ENCODE measurements at places on chromosomes 16 and 17.

DNA sequence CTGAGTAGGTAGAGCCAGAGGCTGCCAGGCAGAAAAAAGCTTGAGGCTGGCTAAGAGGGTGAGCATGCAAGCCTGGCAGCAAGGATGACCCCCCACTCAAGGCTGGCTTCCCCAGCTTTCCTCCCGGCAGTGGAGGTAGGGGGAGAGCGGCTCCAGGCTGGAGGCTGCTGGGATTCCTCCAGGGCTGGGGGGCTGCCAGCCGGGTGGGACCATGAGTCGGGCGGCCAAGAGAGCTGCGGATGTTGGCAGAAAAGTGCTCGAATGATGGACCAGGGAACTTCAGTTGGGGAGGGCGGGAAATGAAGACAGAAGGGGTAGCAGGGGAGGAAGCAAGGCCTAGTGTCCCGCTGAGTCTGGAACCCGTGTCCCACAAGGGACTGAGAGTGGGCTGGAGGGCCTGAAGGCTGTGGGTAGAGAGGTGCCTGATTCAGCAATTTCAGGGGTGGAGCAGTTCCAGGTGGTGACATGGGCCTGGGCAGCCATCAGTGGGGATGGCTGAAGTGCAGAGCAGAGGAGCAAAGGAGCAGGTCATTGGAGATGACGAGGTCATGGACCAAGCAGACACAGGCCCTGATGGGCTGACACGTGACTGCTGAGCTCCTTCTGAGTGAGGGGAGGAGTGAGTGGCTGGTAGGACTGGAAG lies 20.3 kb downstream of the HSD11B2 start:
- DNase-seq: no peak

DNA sequence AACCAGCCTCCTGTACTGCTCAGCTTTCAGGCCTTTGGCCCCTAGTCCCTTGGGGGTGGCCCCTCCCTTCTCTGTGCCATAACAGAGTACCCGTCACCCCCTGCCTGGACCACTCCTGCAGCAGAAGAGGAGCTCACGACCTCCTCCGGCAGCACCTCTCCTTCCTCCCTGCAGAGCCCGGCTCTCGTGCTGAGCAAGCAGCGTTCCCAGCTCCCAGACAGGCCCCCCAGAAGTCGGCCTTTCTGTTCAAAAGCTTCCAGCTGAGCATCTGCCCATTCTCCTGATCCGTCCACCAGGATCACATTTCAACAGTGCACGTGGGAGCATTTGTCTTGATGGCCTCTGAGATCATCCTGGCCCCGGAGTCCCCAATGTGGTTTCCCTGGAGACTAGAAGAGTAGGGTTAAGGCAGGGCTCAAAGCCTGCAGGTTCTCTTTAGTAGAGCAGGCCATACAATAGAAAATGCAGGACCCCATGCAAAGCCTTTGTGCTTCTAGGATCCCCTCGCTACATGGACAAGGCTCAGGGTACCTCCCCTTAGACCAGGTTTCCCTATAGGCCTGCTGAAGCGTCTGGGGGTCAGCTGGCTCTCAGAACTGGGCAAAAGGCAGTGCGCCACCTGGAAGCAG lies 35.6 kb downstream of the NLRC3 start:
- no peak for DNase-seq

DNA sequence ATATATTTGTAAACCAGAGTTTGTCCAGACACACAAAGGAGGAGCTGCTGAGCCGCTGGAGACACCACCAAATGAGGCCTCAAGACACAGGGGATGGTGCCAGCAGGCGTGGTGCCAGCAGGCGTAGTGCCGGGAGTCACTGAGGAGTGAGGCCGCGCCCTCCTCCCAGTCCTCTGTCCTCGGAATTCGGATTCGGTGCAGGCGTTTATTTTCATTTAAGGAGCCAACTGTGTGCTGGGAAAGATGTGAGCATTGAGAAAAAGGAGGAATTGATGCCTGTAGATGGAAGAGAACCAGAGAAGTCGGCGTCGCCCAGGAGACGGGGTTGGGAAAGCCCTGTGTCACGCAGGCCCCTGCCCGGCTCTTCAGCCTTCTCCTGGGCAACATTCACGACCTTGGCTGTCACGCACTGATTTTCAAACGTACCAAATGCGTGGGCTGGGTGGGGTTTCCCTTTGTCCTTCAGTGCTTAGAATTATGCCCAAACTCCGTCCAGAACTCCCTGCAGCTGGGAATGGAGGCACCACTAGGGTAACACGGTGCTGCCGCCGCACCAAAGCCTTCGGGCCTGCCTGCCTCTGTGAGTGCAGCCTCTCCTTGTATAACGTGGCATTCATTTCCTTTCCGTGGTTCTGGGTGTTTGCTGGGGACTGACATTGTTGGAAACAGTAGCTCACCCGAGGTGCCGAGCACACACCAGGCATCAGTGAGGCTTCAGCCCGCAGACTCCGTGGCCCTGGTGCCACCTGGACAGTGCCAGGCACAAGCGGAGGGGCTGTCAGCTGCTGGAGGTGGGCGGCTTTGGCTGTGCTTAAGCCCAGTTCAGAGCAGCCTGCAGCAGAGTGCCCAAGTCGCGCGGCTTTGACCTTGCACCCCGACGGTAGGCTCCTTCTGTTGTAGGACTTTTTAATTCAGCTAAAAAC lies 49.0 kb upstream of the CHMP6 start:
- DNase-seq: no peak

DNA sequence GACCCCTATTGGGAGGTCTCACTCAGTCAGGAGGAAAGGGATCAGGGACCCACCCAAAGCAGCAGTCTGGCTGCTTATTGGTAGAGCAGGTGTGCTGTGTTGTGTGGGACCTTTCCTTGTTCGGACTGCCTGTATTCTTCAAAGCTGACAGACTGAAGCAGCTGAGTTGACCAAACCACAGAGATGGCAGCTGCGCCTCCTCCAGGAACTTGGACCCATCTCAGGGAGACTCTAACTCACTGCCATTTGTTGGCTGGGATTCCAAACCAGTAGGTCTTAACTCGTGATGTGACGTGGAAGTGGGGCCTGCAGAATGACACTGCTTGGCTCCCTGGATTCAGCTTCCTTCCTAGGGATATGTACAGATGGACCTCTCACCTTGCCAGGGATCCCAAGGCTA lies 9.6 kb upstream of the UQCRC2 start:
- no peak for DNase-seq

DNA sequence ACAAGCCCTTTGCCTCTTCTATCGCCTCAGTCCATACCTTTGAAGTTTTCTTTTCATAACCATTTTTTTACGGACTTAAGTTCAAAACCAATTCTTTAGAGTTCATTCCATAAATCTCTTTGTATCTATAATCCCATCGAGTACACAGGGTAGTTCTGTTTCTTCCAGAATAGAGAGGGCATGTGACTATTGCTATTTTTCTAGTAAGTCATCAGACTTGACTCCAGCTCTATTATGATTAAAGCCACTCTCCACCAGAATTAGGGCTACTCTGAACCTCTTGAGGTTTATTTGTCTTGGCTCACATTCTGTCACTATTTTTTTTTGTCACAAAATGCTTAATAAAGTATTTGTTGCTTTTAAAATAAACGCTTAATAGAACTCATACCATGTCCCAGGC lies 191.9 kb upstream of the AXIN2 start:
- no peak for DNase-seq

GRCh38 chr17:15516150-15516549 lies 47.1 kb downstream of the TVP23C start:
- DNase-seq: no peak

DNA sequence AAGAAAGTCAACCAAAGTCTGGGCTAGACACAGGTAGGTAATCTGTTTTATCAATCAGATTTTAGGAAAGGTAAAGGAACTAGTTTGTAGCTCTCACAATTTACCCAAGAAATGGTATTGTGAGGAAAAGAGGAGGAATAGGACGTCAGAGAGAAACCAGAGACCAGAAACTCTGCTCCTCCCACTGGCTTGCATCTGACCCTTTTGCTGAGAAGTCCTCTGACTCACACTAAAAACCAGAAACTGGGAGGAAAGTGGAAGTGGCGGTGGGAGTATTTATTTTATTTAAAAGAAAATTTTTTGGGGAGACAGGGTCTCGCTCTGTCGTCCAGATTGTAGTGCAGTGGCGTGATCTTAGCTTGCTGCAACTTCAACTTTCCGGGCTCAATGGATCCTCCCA lies 38.0 kb upstream of the MNT start:
- DNase-seq: no peak

DNA sequence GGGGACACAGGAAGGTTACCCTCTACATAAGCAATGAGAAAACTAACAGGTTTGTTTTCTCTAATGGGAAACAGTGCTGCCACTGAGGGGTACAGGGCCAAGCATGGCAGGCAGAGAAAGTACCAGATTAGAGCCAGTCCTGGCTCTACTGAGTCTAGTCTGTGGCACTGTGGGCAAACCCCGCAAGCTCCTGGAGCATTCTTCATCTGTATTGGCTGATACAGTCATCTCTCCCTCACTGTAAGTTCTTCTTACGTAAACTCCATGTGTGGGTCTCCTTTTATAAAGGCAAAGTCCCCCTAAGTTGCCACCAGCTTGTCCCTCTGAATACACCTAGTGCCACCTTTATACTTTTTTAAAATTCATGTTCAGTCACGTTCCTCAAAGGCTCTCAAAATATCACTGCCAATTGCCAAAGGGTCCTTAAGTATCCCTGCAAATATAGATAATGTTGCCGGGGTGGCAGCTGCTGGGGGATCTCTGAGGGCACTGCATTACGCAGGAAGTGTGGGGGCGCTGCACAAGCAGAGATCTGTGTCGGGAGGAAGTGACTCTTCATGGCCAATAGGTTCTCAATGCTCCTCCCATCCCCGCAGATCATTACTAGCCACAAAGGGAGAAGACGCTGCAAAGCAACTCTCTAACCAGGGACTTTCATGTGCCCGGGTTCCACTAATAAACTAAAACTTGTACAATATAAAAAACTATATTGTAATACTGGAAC lies 18.8 kb downstream of the XPO6 start:
- DNase-seq: peak; percentile 52

- DNase-seq: no peak
Measured at GRCh38 chr17:37743612-37743874, 1.3 kb downstream of the HNF1B start.

DNA sequence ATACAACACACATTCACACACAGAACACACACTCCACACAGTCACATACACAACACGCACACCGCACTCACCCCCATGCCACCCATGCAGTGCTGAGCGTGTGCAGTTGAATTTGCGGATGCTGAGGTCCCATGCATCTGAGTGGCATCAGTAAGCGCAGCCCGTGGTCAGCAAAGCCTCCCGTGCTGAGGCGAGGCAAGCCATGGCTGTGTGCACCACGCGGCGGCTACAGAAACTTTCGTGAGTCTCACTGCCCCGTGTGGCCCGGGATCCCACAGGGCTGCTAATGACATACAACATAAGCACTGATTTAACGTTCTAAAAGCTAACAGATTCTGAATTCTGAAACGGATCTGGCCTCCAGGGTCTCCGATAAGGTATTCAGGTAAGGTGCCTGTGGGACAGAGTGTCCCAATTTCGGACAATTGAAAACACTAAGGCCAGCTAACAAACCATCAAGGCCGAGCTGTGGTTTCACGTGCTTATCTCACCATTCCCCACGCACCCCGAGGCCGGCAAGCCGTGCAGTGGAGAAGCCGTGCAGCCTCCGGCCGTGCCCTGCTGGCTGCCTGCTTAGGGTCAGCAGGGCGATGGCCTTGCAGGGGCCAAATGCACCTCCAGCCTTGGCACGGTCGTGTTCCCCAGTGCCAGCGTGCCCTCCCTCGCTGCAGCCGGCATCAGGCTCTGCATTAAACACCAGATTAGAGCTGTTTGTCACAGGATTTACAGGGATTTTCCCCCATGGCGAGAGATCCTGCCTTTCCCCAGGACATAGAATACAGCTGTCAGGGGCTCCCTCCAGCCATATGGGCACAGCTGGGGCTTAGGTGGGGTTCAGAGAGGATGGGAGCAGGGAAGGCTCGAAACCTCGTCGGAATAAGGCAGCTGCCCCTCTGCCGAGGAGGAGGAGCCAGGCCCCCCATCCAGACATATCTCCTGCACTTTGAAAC lies 191.7 kb downstream of the C16orf95 start:
- no peak for DNase-seq

DNA sequence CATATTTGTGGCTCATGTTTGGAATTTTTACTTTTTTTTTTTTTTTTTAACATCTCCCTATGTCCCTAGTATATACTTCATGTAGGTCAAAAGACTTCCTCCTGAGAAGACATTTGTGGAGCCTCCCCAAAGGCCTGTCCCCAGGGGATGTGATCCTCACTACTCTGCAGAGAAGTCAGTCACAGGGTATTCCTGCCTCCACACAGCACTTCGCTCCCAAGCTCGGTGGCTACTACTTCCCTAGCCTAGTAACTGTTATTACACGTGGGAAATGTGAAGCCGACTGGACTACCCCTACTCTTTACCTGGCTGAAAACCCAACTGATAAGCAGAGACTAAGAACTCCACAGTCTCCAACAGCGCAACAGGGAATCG lies 116.8 kb downstream of the HIC1 start:
- DNase-seq: no peak

DNA sequence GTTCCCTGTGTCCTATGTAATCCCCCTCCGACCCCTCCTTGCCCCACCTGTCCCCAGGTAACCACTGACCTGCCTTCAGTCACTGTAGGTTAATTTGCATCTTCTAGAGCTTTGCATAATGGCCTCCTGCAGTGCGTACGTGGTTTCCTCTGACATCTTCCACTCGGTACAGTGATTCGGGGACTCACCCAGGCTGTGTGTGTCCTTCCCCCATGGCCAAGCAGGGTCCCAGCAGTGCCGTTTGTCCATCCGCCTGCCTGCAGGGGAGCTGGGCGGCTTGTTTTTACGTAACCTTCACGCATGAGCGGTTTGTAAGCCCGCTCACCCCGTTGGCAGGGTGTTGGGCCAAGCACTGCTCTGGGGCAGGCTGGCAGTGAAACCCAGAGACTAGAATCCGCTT lies 7.9 kb downstream of the MAPK8IP3 start:
- no peak for DNase-seq

DNA sequence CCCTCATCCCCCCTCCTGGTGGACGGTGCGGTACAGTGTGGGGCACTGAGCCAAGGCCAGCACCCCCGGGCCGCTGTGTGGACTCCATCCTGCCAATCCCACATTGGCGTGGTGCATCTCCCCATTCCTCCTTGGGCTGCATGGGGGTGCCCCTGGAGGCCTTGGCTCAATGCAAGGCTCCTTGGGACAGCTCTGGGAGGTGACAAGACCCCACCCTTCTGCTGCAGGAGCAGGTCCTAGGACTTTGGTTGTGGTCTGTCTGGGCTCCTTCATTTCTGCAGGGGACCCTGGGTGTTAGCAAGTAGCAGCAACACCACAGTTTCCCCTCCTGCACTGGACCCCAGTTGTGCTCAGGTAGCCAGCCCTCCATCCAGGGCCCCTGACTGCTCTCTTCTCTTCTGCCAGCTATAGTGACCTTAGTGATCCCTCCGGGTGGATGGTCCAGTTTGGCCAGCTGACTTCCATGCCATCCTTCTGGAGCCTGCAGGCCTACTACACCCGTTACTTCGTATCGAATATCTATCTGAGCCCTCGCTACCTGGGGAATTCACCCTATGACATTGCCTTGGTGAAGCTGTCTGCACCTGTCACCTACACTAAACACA lies 1.3 kb downstream of the PRSS21 start:
- DNase-seq: no peak

DNA sequence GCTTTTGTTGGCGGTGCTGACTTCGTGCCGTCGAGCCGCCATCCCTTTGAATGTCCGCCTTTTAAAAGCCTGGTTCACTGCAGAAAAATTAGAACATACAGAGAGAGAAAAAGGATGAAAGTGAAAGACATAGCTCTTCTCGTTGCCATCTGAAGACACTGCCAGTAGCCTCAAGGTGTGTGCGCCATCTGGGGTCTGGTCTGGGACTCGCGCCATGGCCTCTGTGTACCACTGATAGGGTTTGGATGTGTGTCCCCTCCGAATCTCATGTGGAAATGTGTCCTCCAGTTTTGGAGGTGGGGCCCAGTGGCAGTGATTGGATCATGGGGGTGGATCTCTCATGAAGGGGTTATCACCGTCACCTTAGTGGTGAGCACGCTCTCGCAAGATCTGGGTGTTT lies 15.5 kb downstream of the GSE1 start:
- DNase-seq: no peak

GRCh38 chr17:70414300-70414699 lies 245.0 kb downstream of the KCNJ2 start:
- no peak for DNase-seq

Data from activated CD4-positive, alpha-beta T cell treated with anti-CD3 and anti-CD28 coated beads for 24 hours (primary cell).